ENCODE measurements at places on chromosomes 7 and 10.

GRCh38 chr10:132458071-132458585 is 61.1 kb downstream of the PWWP2B start:
- DNase-seq: no peak

- DNase-seq: no peak
Observed at GRCh38 chr7:35546691-35547429, 148.1 kb downstream of the HERPUD2 start.

DNA sequence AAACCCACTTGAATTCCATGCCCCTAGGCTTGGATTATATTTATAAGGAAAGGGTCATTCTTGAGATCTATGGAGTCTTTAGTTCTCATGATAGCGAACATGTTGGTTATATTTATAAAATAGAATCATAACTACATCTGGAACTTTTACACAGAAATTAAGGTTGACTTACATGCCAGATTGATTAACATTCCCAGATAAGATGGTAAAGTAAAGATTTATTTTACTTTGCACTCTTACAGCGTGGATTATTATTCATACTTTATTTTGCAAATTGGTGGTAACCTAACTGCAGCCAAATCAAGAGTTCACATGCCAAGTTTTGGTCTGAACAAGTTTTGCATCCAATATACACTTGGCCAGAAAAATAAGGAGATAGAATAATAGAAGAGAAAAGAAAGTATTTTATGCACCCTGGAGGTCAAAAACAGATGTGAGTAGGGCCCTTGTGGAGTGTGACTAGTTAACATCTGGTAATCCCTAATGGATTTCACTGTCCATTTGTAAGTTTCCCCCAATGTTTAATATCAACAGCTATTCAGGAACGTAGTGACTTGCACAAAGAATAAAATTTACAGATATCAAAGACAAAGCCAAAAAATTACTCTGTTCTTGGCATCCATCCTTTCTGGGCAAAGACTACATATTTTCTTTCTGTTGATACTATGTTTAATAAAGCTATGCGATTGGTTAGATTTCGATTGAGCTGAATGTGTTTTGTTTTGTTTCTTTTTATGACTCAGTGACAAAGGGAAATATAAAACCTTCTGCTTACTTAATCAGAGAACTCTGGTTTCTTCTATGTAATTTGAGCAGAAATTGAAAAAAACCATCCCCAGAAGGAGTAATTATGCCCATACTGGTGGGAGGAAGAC is 10.1 kb upstream of the TMEM26 start:
- no peak for DNase-seq

- DNase-seq: no peak
Observed at GRCh38 chr10:85420501-85421191, 945.9 kb downstream of the GRID1 start.

DNA sequence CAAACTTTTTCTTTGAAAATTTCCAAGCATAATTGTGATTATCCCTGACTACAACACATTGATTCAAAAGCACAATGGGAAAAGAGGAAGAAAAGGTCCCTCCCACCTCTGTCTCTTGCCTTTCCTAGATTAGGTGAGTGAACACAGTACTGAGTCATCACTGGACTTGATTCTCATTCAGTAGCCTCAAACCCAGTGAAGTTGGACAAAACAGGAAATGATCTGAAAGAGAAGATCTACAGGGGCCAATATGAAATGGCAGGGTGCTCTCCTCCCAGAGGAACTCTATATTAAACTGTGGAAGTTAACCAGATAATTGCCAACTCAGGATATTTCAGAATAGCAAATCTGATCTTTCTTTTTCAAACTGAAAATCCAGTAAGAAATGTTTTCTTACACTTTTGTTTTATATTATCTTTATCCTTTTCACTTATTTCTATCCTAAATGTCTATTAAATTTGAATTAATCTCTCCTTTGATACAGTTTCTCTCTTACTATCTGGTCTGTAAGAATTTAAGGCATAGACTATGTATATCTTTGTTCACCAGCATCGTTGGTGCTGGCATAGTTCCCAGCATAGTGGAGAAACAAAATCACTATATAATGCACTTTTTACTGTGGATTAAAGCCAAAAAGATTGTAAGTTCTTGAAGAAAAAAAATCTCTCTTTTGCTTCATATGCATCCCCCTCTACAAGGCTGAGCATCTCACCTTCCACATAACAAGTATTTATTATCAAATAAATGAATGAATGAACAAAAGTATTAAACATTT is 41.4 kb upstream of the IKZF1 start:
- no peak for DNase-seq

DNA sequence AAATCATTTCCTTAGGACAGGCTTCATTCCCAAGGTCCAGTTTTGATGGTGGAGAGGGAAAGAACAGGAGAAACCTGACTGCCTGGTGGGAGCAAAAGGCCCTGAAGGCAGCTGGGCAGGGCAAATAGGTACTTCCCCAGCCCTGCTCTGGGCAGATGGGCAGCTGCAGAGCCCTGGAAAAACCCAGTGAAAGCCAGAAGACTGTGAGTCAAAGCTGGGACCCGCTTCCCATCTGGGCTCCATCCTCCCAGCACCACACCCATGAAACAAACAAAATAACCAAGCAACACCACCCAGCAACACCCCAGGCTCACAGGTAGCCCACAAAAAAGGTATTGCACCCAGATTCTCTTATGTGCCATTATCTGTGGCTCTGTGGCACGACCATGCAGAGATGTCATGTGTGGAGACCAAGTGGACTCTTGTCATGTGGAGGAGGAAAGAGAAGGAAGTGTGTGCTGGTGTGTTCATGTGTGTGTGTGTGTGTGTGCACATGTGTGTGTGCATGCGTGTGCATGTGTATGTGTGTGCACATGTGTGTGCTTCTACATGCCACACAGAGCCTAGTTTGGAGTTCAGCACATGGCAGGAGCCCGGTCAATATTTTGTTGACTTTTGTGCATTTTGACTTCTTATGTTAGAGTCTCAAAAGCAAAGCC is 9.8 kb downstream of the CLRN3 start:
- no peak for DNase-seq

DNA sequence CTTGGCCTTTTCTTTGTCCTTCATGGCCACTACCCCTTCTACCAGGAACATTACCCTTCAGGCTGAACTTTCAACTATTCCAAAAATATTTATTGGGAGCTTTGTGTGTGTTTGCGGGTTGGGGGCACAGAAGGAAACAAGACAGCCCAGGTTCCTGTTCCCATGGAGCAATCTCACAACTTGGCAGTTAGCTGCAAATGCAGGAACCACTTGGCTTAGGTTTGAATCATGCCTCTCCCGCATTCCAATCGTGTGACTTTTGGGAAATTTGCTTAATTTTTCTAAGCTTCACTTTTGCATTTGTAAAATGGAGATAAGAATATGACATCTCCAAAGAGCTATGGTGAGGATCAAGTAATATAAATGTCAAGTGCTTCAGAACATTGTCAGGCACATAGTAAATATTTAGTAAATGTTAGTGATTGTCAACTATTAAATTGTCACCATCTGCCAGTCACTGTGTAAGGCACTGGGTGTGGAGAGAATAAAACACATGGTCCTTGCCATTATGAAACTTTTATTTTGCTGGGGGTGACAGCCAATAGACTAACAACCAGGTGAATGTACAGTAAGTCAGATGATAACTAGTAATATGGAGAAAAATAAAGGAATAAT is 277.1 kb downstream of the SNX13 start:
- DNase-seq: no peak

GRCh38 chr10:78542141-78542489 is 508.5 kb downstream of the RPS24 start:
- DNase-seq: no peak

- DNase-seq: no peak
Observed at GRCh38 chr10:50909334-50910014, 24.0 kb upstream of the A1CF start.

GRCh38 chr10:3807211-3807927 is 22.4 kb upstream of the KLF6 start:
- DNase-seq: no peak

DNA sequence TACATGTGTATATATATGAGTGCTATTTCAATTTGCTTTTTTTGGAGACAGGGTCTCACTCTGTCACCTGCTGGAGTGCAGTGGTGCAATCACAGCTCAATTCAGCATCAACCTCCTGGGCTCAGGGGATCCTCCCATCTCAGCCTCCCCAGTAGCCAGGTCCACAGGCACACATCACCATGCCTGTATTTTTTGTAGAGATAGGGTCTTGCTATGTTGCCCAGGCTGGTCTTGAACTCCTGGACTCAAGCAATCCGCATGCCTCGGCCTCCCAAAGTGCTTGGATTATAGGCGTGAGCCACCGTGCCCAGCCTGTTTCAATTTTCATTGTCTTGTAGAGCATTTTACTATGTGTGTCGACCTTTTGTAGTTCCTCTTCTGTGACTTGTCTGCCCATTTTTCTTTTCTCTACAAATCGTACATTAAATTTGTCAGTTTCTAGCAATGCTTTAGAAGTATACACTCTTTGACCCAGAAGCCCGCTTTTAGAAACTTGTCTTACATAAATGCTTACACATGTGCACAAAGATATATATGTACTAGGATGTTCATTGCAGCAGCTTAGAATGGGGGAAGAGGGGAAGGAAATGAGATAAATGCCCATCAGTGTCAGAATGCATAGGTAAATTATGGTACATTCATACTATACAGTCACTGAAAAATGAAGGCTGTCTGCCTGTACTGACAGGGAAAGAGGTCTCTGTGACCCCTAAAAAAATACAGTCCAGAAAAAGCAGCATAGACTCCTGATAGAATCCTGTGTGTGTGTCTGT is 12.2 kb upstream of the RFC2 start:
- no peak for DNase-seq

GRCh38 chr10:81876253-81877077 is 1.5 kb downstream of the NRG3 start:
- DNase-seq: no peak

DNA sequence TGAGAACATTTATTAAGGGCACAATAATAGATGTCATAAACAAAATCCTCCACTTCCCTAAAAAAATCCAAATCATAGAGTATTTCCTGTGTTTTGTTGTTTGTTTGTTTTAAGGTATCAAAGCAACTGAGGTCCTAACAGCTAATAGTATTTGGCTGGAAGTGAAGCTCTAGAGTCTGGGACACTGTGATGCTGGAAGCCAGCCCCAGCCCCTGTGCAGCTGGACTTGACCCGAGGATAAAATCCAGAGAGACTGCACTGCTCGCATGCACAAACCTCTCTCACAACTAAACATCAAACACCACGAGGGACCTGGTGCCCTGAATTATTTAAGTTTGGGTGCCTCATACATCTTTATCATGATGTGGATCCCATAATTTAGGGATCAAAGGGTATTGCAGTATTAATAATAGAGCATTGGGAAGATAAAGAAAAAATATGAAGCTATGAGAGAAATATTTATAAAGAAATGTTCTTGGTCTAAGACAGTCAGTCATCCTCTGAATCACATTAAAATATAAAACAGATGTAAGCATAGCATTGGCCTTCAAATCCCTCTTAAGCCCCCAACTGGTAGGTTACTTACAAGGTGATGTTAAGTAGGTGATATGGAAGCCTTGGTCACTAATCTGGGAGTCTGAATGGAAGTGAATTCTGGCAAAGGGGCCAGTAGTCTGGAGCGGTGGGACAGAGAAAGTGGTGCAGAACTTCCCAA is 44.4 kb downstream of the CUBN start:
- DNase-seq: no peak

GRCh38 chr7:40649247-40649646 is 514.4 kb downstream of the SUGCT start:
- no peak for DNase-seq

GRCh38 chr7:3244241-3244814 is 56.7 kb upstream of the SDK1 start:
- no peak for DNase-seq

- DNase-seq: no peak
Observed at GRCh38 chr7:101494602-101495329, 132.1 kb downstream of the COL26A1 start.

GRCh38 chr7:31896925-31897324 is 173.3 kb downstream of the PDE1C start:
- no peak for DNase-seq

DNA sequence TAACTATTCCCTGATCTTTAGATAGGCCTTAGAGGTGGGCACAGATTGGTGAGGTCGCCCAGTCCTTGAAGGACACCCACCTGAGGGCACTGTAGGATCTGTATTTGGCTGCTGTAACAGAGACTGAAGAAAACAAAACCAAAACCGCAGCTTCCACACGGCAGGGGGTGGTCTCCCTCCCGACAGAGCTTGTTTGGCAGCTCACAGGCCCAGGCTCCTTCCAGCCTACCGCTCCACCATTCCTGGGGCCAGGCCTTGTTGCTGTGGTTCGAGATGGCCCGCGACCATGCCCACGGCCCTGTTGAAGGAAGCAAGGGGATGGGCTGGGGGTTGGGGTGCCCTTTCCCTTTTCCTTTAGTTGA is 30.4 kb downstream of the ZNF783 start:
- DNase-seq: no peak

GRCh38 chr7:96004578-96004977 is 232.2 kb downstream of the DYNC1I1 start:
- DNase-seq: no peak

DNA sequence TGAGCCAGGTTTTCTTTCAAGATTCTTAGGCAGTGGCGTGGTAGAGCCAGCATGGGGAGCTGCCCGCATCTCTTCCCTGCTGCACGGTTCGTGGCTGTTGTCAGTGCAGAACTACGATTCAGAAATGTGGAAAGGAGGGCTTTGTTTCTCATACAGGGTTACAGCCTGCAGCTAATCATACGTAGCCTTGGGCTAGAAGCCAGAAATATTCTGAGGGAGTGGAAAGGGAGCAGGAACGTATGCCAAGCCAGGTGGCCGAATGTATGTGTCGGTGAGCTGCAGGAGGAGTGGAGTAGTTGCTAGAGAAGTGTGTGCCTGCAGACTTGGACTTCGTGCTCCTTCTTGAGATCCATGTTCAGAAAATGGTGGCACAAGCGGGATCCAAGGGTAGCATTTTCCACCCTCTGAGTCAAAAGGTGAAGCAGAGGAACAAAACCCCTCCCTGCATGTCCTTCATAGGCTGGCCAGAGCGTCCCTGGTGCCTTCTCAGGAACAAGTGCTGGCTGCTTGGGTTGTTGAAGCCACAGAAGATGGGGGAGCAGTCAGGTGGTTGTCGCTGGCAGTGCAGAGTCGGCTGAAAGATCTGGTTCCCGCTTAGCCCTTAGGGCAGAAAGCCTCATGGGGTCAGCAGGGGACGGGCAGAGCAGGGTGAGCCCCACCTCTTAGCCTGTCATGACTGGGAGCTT is 40.9 kb downstream of the LANCL2 start:
- no peak for DNase-seq
